LHCN-M2 (cell line): ENCODE measurements at places on chromosomes 3 and 15. TPM values are rescaled to one million over a fixed set of nuclear protein-coding genes. Genes with fewer than 3 reads are reported as not detected.

DNA sequence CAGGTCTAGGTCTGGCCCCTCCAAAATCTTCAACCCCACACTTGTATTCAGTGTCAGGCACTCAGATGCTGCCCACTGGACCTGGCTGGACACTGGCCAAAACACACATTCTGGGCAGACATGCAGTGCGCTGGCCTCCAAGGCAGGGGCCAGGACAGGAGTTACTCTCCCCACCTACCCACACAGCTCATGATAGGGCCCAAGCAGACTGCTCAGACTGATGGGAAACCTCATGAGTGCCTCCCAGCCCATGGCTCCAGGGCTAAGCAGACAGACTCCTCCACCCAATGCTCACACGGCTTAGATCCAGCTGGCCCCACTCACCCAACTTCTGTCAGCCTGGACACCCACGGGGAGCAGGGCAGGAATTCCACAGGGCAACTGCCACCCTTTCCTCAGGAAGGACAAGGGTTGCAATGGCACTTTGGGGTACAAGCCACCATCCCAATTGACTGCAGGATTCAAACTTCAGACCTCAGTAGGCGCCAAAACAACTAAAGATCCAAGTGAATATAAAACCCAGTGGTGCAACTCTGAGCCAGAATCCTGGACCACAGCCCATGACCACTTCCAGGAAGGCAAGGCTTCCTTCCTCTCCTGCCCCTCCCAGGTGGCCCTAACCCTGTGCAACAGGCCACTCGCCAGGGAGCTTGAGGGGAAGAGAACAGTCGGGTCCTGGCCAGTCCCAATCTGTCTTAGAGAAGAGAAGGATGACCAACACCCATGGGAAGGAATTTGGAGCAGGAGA lies 1.4 kb downstream of the LTF start:
- no peak for DNase-seq

DNA sequence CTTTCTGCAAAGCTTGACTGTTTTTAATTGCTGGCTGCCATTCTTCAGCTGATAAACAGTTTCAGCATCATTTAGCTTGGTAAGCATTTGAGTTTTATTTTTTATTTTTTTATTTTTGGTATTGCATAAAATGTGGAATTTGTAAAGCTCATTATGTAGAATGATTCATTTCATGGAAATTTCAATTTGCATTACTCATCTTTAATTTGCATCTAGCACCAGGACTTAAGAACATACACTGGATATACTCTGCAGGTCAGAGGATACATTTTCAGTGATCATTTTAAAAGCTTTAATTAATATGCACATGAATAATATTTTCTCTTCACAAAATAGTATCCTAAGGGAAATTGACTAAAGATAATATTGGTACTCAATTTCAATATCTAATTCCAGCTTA lies 732.4 kb upstream of the BCHE start:
- no peak for DNase-seq

DNA sequence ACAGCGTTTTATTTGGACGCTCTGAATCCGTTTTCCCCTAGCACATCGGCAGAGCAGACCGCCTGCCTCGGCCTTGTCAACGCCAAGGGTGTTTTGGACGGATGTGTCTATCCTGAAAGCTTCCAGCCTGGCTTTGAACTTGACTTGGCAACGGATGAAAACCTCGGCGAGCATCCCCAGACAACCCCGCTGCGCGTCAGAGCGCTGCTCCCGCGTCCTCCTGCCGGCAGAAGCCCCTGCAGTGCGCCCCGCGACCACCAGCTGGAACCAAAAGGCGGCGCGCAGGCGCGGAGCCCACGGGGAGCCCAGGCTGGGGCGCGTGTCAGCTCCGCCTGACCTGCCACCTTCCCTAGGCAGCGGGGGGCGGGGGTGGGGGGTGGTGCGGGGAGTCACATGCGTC lies 26.2 kb upstream of the ARL8B start:
- no peak for DNase-seq

Gene PLCL2
- not detected in 2 replicates for total RNA-seq

- no peak for DNase-seq
These were observed 137.3 kb upstream of the BHLHE40 start for GRCh38 chr3:4841776-4842440.

- no peak for DNase-seq
These were observed 6.4 kb downstream of the PDE8A start for GRCh38 chr15:84987949-84988624.

Gene ZNF860
- 0.38 and 0.75 TPM in 2 replicates for total RNA-seq

Gene GATA2
- 0.17 and 0.90 TPM in 2 replicates for total RNA-seq

GRCh38 chr3:75180235-75180944 lies 483.7 kb upstream of the FRG2C start:
- no peak for DNase-seq

DNA sequence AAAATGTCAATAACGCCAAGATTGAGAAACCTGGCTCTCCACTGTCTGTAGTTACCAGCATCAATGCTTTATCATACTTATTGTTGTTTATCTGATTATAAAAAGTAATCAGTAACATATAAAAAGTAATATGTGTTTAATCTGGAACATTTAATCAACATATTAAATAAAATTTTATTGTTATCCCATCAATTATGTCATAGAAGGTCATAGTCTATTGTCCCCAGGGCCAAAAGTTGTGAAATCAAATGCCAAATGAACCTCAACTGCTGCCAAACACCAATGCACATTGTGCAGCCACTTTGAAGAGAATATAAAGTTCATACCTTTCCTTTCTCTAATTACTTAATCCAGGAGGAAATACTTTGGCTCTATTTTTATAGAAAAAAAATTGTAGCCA lies 106.6 kb downstream of the EOMES start:
- DNase-seq, result no peak

Gene IGSF11
- total RNA-seq, result not detected in 2 replicates

DNA sequence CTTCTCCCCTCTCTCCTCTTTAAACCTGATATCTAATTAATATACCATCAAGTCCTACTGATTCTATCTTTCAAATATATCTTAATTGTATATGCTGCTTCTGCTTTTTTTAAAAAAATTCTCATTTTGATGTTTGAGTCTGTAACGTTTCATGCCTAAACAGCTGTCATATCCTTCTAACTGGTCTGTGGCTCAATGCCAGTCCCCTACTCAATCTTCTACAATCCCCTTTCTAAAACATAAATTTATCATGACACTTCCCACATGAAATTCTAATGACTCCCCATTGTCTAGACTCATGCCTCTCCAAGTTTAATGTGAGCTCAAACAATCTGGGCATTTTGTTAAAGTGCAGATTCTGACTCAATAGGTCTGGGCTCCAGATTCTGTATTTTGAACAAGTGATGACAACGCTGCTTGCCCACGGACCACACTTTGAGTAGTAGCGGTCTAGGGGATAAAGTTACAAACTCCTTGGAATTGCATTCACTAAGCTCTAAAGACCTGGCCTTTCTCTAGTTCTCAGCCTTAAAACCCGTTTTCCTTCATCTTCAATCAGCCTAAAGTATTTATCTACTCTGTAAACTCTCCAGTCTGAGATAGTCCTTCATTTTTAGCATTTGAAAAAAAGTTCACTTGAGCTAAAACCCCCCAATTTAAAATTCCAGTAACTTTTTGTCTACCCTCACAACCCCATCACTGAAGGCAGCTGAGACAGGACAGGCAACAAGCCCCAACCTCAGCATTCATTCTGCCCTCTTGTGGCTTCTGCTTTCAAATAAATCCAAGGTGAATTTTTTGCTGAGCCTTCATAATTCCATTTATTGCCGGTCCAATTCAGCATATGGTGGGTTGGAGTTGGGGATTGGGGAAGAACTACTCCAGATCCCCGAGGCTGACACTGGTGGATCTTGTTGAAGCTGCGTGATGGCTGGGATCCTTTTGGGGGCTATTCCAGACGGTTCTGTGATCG lies 88.1 kb upstream of the THRB start:
- DNase-seq, result peak; percentile 34

- peak; percentile 29 for DNase-seq
These were observed 167.1 kb downstream of the NEK11 start for GRCh38 chr3:131193641-131194238.

DNA sequence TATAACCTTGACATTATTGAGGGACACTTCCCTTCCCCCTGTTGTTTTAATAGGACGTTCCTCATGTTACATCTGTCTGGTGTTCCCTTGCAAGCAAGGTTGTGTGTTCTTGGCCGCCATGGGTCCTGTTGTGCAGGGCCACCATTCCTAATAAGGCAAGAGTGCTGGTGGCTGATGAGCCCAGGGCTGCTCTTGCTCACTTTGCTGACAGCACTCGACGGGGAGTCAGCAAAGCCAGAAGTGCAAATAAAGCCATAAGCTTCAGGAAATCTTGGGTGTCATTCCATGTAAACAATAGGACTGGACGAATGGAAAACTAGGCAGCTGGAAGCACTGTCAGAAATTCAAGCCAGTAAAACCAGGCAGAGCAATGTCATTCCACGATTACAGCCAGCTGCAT lies 75.8 kb downstream of the SQOR start:
- DNase-seq, result peak; percentile 3

Gene CCDC13
- 0.57 and 0.77 TPM in 2 replicates for total RNA-seq

Gene UROC1
- total RNA-seq, result not detected in 2 replicates

Gene CLDN11
- 0.86 TPM in 1 of 2 replicates, not detected in the other for total RNA-seq

Gene OR5K2
- not detected in 2 replicates for total RNA-seq

- peak; percentile 72 for DNase-seq
These were observed 15.1 kb upstream of the UACA start for GRCh38 chr15:70778258-70779076.

DNA sequence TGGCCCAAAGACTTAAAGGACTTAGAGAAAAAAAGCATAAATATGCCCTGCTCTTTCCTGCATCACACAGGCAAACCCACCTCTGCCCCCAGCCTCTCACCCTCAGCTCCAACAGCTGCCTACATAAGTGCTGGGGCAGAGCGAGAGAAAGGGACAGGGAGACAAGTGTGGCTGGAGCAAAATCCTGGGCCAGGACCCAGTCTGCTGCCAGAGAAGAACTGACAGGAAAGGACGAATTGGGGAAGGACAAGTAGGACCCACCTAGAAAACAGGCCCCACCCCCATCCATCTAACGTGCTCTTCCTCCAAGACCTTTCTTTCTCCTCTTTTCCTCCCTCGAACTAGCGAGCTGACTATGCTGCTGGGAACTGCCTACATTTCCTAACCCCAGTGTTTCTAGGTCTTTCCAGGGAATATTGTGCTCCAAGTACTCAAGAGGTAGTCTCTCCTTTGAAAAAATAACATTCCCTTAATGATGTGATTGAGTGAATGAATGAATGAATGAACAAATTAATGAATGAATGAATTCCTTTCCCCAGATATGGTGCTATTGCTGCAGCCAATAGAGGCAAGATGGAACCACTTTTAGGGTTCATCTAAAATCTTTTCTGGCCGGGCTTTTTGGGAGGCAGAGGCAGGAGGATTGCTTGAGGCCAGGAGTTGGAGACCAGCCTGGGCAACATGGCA lies 18.4 kb downstream of the IGDCC4 start:
- DNase-seq, result no peak

- no peak for DNase-seq
These were observed 25.9 kb upstream of the CXCR6 start for GRCh38 chr3:45917146-45917898.

DNA sequence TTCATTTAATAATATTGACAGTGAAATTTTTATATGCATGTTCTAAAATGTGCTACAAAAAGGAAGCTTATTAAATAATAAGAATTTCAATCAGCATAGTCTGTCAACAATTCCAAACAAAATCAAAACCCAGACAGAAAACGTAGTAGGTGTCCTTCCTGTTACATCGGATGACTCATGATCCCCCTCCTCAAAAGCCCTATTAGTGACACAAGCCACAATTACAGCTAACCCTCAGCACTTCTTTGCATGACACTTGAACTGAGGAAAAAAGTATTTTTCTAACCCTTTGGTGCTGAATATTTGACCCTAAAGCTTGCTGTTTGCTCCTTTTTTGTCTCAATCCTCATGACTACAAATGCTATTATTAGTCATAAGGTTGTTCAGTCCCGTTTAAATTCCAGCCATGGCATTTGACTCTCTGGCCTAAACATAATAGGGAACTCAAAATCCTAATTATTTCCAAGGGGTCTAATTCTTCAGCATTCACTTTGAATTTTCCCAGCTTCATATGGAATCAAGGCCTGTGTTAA lies 78.1 kb downstream of the COL8A1 start:
- DNase-seq, result peak; percentile 47

DNA sequence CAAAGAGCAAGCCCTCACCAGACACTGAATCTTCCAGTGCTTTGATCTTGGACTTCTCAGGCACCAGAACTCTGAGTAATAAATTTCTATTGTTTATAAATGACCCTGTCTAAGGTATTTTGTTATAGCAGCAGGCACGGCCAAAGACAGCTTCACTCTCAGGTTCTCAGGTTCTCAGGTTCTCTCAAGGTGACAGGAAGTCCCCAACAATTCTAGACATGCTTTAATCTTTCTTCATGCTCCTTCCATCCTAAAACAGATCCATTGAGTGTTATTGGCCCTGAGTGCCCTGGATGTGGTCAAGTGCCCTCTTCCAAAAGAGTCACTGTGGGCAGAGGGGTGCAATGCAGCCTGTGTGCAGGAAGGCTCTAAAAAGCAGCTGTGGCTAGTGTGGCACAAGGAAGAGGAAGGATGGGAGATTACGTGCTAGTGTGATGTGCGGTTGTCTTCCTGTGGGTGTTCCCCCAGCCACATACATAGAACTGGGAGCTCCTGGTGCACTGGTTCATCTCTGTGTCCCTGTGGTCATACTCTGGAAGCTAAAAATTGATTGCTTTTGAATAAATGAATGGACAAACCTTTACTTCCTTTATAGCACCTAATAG lies 11.0 kb upstream of the RAB7A start:
- no peak for DNase-seq

Gene PAK6
- total RNA-seq, result under 0.01 TPM in 1 of 2 replicates, not detected in the other

Gene ARRDC4
- 2.5 and 3.1 TPM in 2 replicates for total RNA-seq

- DNase-seq, result peak; percentile 82
These were observed 48.4 kb downstream of the GOLIM4 start for GRCh38 chr3:168047190-168047795.

DNA sequence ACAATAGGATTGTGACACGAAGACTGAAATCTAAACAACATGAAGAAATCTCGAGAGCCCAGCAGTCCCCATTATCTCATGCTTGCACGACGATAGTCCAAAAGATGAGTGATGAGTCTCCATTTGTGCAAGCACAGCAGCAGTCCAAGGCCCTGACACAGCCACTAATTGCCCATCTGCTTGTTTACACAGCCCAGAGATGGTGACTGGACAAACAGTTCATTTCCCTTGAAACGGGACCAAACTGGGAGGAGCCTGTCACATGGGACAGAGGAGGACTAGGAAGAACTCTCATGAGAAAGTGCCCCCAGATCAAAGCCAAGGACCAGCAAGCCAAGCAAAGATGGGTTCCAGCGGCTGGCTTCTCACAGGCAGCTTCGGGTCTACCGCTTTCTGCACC lies 121.0 kb downstream of the GREM1 start:
- DNase-seq, result peak; percentile 95

Gene TRA2B
- total RNA-seq, result 257 and 361 TPM in 2 replicates

DNA sequence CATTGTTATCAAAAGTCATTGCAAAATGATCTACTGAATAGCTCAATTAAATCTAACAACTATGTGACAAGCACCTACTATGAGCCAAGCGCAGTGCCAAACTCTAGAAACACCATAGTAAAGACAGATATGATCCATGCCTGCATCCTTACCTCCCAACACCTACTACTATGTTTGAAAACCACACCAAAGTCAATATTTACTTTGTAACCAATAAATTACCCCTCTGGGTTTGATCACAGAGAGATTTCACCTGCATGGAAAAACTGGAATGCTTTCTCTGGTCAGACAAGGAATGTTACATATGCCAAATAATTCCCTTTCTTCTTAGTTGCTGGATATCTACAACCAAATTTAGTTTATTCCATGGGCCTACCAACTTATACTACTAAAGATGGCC lies 422.2 kb downstream of the FHIT start:
- DNase-seq, result no peak

Gene FETUB
- total RNA-seq, result 0.06 TPM in 1 of 2 replicates, not detected in the other

Gene DUOXA1
- not detected in 2 replicates for total RNA-seq

- no peak for DNase-seq
These were observed 62.7 kb downstream of the CCNL1 start for GRCh38 chr3:157097198-157097597.

Gene MED12L
- not detected in 2 replicates for total RNA-seq
